Activated CD4-positive, CD25-positive, alpha-beta regulatory T cell (primary cell): ENCODE measurements at places on chromosomes 6 and 20.
A peak's percentile ranks its signal among the peaks of the same experiment; 100 is the strongest.

- no peak for DNase-seq
These were observed 42.0 kb upstream of the LYRM2 start for GRCh38 chr6:89680551-89680950.

- DNase-seq: no peak
These were observed 2.5 kb upstream of the SPATS1 start for GRCh38 chr6:44339763-44340625.

- no peak for DNase-seq
These were observed 241.2 kb upstream of the PREP start for GRCh38 chr6:105644073-105644489.

DNA sequence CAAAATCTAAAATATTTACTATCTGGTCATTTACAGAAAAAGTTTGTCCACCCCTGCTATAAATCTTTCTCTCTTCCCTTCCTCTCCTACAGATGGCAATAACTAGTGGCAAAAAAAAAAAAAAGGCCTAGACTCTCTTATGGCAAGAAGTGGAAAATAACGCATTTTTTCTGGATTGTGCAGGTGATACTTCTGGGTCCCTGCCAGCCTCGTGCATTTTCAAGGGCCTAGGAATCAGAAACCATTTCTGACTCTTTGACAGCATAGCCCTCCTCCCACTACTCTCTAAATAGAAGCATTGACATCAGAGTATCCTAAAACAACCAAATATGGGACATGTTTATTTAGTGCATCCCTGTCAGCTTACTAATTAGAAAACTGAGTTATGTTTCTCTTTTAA lies 251.0 kb downstream of the KHDC1L start:
- DNase-seq: no peak

- no peak for DNase-seq
These were observed 19.5 kb downstream of the ADNP start for GRCh38 chr20:50911716-50912115.

DNA sequence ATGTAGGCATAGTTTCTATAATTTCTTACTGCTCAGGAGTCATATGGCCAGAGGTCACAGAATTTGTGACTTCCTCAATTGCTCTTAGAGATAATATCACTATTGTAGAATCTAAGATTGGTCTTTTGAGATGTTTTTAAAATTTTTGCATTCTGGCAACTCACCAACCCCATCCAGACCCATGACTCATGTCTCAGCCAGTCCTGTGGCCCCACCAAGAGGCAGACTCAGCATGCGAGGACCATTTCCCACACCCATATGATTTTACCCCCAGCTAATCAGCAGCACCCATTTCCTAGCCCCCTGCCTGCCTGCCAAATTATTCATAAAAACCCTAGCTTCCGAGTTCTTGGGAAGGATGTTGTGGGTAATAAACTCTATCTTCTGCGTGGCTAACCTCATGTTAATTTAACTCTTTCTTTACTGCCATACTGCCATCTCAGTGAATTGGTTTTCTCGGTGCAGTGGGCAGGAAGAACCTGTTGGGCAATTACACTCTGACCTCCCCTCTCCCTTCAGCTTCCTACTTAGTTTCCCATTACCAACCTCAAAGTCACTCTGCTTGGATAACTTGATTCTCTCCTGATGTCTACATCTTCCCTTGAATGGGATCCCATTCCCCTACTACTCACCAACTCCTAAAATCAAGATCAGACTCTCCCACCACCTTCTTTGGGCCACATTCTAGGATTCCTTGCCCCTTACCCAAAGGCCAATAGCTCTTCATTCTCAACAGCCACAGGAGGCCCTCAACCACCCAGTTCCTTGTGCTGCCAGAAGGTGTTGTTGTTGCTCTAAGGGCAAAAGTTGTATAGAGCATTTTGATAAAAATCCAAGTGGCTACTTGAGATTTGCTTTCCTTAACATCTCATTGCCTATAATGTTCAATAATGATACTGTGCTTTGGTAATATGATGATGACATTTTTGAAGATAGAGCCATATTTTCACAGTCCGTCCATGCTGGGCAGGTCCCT lies 16.2 kb upstream of the IYD start:
- no peak for DNase-seq

DNA sequence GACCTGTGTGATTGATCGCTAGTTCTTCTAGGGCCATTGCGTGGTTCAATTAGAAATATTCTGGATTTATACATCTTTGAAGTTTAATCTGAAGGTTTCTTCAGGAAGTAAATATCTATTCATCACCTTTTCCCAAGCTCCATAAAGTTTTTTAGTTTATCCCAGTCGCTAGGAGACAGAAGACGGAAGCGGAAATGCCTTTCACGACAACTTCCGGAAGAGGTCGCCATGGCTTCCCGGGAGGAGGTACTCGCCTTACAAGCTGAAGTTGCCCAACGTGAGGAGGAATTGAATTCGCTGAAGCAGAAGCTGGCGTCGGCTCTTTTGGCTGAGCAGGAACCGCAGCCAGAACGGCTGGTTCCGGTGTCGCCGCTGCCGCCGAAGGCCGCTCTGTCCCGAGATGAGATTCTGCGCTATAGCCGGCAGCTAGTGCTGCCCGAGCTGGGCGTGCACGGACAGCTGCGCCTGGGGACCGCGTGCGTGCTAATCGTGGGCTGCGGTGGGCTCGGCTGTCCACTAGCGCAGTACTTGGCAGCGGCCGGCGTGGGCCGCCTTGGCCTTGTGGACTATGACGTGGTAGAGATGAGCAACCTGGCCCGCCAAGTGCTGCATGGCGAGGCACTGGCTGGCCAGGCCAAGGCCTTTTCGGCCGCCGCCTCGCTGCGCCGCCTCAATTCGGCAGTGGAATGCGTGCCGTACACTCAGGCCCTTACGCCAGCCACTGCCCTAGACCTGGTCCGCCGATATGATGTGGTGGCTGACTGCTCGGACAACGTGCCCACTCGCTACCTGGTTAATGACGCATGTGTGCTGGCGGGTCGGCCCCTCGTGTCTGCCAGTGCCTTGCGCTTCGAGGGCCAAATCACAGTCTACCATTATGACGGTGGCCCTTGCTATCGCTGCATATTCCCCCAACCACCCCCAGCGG lies at the start of gene MOCS3:
MOCS3 (plus strand) TSS at position 204 of the 928 bp plus-strand sequence; CDS start at position 229, 25 bp downstream.
- peak; percentile 70 for DNase-seq

- DNase-seq: no peak
These were observed 538.3 kb upstream of the BTBD3 start for GRCh38 chr20:11379257-11380011.

- DNase-seq: no peak
These were observed 780 bp downstream of the ARMC12 start for GRCh38 chr6:35737413-35738211.

DNA sequence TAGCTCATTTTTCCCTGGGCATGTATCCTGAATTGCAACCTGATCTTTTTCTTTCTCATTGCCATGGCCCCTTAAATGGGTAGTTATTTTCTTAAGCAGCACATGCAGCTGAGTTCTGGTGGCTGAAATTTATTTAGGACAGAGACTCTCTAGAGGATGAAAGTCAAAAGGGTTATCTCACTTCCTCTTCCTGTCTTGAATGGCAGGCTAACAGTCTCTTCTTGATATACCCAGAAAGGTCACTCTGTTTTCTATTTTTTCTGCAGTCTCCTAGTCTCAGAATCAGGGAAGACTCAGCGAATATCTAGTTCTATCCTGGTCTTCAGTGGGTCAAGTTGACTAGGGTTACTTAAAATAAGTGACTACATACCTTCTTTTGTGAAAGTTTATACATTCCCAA lies 243.3 kb downstream of the EPHA7 start:
- DNase-seq: no peak

- no peak for DNase-seq
These were observed 584 bp downstream of the PTK7 start for GRCh38 chr6:43076464-43077332.
